ENCODE measurements at places on chromosomes 16 and 17.

DNA sequence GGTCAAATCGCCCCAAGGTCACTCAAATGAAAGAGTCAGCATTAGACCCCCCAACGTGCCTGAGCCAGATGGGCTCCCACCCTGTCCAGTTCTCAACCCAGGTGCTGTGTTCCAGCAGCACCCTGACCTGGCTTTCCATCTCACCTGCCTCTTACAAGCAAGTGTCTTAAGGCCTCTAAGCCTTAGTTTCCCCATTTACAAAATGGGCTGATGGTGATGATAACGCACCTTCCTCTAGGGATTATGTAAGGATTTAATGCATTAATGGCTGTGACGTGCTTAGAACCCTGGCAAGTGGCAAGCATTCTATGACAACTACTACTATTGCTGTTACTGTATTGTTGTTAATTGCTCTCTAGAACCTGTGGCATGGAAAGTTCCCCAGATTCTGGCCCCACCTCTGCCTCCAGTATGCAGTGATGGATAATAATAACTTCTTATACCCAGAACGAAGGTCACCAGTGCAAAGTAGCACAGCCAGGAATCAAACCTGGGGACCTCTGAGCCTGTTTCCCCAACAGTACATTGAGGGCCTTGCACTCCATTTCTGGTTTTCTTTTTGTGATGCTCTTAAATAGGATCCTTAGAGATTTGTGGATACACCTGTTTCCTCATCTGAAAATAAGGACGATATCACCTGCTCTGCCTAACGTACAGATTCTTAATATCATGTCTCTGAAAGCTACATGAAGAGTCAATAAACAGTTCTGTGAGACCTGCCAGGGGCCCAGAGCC is 3.3 kb upstream of the SLC25A39 start:
- DNase-seq, result no peak

DNA sequence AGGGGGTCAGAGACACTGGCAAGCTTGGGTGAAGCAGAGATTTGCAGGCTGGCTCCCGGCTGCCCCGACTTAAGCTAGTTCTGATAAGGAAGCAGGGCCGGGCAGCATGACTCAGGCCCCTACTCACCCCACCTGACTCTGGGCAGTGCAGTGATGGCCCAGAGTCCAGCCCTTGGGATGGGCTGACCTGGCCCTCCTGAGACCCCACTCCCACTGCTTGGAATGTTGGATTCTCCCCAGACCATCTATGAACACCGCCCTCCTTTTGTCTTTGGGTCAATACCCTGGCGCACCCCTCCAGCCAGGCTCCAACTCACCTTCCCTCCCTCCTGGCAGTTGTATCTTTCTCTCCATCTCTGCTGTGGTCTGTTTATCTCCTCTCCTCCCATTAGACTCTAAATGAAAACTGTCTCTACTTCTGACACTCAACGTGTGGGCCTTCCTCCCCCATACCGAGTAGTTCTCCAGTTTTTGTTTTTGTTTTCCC is 21.0 kb downstream of the LGALS3BP start:
- DNase-seq, result no peak

GRCh38 chr16:50360033-50360778 is 8.6 kb downstream of the BRD7 start:
- no peak for DNase-seq

GRCh38 chr17:41530062-41531048 is 2.2 kb upstream of the KRT19 start:
- DNase-seq, result no peak

DNA sequence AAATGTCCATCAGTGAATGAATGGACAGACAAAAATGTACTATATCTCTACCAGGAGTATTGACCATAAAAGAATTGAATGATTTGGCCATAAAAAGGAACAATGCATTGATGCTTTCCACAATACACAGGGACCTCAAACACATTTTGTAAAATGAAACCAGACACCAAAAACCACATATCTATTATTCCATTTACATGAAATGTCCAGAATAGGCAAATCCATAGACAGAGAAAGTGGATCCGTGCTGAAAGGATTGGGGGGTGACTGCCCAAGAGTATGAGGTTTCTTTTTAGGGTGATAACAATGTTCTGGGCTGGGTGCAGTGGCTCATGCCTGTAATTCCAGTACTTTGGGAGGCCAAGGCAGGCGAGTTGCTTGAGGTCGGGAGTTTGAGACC is 6.9 kb upstream of the LITAF start:
- DNase-seq, result no peak

GRCh38 chr17:40862985-40863733 is 3.9 kb downstream of the KRT12 start:
- no peak for DNase-seq

GRCh38 chr16:76818606-76819181 is 372.3 kb upstream of the MON1B start:
- DNase-seq, result no peak

DNA sequence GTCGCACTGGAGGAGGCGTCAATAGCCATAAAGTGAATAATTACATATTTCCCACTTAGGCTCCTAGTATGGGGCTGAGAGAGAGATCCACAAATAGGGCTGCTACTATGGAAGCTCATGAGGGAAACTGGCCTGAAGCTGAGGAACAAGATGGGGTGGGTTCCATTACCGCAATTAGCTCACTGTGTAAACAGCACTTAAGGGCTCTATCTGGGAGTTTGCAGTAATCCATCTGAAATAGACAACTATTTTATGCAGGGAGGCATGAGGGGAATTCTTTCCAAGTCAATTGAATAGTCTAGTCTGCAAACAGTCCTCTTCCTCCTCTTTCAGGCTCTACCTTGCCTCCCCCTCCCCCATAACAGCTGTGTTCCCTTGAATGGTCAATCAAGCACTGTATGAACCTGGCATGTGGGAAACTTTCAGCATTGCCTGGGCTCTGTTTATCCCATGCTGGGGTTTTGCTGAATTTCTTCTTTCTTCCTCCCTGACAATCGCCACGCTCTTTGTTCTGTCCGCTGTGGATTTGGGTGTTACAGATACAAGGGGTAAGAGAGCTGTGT is 56.1 kb upstream of the MAF start:
- DNase-seq, result peak; percentile 68

GRCh38 chr16:48960830-48961229 is 320.8 kb downstream of the CBLN1 start:
- DNase-seq, result no peak

- DNase-seq, result no peak
Observed at GRCh38 chr16:48605518-48606110, 4.4 kb downstream of the N4BP1 start.

- DNase-seq, result no peak
Observed at GRCh38 chr16:80718480-80719220, 85.7 kb downstream of the CDYL2 start.

DNA sequence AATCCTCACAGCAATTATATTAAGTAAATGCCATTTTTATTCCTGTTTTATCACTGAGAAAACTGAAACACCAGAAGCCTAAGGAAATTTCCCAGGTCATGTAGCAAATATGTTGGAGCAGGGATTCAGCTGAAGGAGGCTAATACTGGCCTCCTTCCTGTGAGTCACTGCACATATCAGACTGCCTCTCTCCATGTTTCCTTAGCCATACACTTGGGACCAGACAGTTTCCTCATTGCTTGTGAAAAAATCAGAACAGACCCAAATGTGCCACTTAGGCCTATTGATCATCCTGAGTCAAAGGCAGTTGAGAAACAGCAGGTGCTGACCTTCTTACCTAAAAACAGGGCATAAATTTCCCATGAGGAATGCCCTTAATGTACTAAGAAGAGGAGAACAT is 18.9 kb upstream of the ELAC2 start:
- no peak for DNase-seq

- DNase-seq, result no peak
Observed at GRCh38 chr17:83083368-83084201, 4.2 kb downstream of the METRNL start.

DNA sequence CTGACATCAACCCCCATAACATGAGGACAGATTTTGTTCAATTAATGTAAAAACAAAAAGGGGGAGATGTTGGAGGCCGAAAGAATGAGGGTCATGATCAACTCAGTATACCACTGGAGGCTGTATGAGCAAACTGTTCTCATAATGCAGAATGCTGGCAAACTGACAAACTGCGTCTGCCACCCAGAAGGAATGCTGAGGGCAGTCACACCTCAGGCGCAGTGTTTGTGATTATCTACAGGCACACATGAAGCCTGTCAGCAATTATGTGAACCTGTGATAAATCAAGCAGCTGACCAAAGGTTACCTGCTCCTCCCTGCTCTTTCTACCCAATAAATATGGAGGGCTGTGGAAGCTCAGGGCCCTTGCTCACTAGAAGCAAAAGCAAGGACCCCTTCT is 27.3 kb downstream of the CD300LG start:
- DNase-seq, result no peak

- no peak for DNase-seq
Observed at GRCh38 chr17:76467366-76467765, at the start of gene AANAT. Gene AANAT (plus strand): TSS chr17:76467603. CDS start chr17:76468747, 1,144 bp downstream.

GRCh38 chr17:50939795-50940684 is 73.9 kb upstream of the TOB1 start:
- DNase-seq, result no peak

DNA sequence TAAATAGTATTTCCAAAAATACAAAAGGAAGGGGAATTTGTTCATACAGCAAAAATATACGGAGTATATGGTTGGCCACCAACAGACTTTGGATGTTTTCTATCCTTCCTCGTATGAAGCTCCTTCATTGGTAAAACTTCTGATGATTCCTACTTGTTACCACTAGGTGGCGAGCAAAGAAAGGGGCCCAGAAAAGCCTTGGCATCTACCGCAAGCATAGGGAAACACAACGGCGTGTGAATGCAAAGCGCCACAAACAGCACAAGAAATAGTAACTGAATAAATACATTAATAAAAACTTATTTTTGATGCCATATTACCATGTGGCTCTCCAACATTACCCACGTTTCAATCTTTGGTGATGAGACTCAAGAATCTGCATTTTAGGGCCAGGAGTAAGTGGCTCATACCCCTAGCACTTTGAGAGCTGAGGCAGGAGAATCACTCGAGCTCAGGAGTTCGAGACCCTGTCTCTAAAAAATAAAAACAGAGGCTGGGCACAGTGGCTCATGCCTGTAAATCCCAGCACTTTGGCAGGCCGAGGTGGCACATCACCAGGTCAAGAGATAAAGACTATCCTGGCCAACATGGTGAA is 34.5 kb downstream of the YWHAE start:
- peak; percentile 66 for DNase-seq

DNA sequence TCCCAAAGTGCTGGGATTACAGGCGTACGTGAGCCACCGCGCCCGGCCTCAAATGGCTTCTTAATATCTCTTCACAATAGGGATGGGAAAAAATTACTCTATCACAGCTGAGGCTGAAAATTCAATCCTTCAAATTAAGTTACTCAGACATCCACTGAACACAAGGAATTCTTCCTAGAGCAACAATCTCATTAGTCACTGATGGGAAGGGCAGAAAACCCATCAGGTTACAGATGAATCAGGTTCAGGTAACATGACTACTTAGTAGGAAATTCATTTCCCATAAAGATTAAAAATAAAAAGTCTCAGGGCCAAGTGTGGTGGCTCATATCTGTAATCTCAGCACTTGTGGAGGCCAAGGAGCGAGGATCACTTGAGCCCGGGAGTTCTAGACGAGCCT is 42.5 kb upstream of the ABR start:
- no peak for DNase-seq

DNA sequence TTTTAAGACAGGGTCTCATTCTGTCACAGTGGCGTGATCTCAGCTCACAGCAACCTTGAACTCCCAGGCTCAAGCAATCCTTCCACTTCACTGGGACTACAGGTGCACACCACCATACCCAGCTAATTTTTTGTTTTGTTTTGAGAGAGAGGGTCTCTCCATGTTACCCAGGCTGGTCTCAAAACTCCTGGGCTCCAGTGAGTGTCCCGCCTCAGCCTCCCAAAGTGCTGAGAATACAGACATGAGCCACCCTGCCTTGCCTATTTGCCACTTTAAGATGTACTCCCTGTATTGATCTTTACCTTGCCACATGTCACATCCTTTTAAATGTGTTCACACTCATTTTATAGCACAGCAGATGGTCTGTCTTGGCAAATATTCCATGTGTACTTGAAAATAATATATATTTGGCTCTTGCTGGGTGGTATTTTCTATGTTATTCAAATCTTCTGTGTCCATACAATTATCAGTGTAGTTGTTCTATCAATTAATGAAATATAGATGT is 50.5 kb downstream of the VMP1 start:
- no peak for DNase-seq

- peak; percentile 97 for DNase-seq
Observed at GRCh38 chr17:37047631-37048104, 98.9 kb downstream of the AATF start.

GRCh38 chr17:79038545-79039135 is 14.7 kb downstream of the C1QTNF1 start:
- DNase-seq, result no peak

GRCh38 chr17:17892731-17893130 is 55.9 kb upstream of the SREBF1 start:
- DNase-seq, result no peak

DNA sequence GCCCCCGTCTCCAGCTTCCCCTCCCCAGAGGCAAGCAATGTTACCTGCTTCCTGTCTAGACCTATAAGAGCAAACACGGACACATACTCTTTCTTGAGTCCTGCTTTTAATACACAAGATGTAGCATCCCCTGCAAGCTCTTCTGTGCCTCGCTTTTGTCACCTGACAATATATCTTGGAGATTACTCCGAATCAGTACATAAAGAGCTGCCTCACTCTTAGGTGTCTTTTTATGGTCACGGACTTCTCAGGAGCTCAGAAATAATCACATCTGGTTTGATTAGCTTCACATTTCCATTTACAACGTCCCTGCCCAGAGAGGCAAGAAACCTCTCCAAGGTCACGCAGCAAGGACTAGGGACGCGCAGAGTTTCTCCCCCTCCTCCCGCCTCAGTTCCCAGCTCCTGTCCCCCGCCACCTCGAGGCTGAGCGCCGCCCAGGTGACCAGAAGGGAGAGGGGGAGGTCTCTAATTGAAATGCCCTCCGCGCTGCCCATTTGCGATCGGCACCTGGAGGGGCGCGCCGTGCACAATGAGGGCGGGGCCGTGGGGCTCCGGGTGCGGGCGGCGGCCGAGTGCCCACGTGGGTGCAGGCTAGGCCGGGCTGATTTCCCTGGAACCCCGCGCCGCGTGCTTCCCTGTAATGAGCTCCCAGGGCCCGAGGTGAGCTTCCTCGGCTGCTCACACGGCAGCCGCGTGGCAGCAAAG is 13.8 kb upstream of the SEZ6 start:
- no peak for DNase-seq

GRCh38 chr17:72569148-72569946 is 448.5 kb downstream of the SOX9 start:
- DNase-seq, result peak; percentile 53

GRCh38 chr16:80034469-80034826 is 433.9 kb upstream of the MAF start:
- no peak for DNase-seq

GRCh38 chr16:48583075-48584065 is 26.6 kb downstream of the N4BP1 start:
- no peak for DNase-seq

- DNase-seq, result peak; percentile 78
Observed at GRCh38 chr16:68377667-68378393, 67.0 kb downstream of the PRMT7 start.

GRCh38 chr17:78365561-78366108 is 5.8 kb upstream of the SOCS3 start:
- DNase-seq, result no peak
